ENCODE measurements at places on chromosomes 2 and 18.

DNA sequence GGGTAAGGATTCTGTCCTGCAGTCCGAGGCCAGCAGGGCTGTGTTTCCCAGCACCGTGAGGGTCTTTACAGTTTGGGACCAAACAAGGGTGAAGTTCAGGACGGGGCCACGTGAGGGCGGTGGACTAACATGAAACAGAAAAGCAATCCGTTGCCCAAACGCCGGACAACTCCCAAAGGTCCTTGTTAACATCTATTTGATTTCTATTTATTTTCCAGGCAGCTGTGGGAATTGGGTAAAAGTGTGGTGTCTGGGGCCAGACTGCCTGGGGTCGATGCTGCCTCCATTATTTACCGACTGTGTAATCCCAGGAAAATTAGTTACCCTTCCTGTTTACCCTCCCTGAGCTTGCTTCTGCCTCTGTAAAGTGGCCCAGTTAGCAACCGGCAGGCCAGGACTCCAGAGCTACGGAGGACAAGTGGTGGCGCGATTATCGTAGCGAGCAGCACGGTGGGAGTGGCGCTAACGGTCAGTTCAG is 66.3 kb upstream of the TCF7L1 start:
- no peak for DNase-seq

GRCh38 chr2:3461801-3462492 is 57.4 kb downstream of the ADI1 start:
- no peak for DNase-seq

DNA sequence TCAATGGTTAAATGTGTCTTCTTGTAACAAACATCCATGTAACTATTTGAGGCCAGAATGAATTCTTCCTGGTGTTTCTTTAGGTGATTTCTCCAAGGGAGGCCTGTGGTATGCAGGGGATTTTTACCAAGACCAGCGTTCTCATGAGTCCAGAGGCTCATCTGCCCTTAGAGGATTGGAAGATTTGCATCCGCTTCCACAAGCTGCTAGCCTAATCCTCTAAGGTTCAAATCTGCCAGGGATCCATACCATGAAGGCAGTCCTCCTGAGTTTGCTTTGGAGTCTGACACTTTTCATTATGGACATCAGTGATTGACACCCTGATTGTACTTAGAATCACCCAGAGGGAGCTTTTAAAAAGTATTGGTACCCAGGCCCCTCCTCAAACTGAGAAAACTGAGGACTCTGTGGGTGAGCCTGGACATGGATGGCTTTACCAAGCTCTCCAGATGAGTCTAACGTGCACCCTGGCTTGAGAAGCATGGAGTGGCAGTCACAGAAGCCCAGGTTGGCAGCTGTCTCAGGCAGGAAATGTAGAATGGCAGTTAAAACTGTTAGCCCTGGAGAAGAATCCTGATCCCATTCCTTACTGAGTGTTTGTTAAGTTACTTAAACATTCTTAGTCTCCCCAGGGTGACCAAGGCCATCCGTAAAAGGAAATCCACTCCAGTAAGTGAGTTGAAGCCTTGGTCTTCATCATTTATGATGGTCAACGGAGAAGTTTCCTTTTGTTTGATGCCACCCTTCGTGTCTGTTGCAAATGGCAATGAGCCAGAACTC is 95.3 kb upstream of the RMDN2 start:
- DNase-seq = no peak

GRCh38 chr18:42901161-42901560 is 214.3 kb downstream of the RIT2 start:
- DNase-seq = no peak

GRCh38 chr2:69147841-69148533 is 135.0 kb downstream of the ANTXR1 start:
- no peak for DNase-seq

- no peak for DNase-seq
Observed at GRCh38 chr2:168230389-168230788, 17.0 kb downstream of the STK39 start.

DNA sequence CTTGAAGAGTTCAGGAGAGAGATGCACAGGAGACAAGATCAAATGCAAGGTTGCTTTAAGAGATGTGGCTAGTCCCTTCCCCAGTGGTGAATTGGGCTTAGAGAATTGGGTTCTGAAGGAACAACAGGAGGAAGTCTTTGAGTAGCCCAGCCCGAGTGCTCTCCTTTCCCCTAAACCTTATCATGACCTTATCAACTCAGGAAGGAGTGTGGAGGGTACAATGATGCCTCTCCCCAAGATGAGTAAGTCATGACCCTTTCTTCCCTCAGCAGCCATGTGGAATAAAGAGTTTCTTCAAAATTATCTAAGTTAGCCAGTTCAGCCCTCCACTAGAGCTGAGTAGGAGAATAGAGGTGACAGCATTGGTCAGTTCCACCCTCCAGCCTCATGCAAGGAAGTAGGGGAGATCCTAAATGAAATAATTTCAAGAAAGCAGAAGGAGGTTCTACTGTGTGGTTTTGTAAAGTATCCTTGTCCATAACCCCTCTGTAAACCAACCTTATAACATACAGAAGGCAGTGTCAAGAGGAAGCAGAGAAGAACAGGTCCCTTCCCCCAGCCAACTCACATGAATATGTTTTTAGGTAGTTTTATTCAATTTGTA is 88.4 kb downstream of the ARHGAP15 start:
- no peak for DNase-seq

GRCh38 chr2:120469426-120469825 is 123.5 kb downstream of the INHBB start:
- DNase-seq = no peak

DNA sequence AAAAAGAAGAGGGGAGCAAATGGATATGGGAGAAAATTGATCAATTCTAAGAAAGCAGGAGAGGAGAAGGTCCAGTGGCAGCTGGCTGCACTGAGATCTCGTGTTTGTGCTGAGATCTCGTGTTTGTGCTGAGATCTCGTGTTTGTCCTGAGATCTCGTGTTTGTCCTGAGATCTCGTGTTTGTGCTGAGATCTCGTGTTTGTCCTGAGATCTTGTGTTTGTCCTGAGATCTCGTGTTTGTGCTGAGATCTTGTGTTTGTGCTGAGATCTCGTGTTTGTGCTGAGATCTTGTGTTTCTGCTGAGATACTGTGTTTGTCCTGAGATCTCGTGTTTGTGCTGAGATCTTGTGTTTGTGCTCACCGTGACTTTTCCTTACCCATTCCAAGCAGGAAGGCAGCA is 254.4 kb downstream of the BCL2 start:
- no peak for DNase-seq

DNA sequence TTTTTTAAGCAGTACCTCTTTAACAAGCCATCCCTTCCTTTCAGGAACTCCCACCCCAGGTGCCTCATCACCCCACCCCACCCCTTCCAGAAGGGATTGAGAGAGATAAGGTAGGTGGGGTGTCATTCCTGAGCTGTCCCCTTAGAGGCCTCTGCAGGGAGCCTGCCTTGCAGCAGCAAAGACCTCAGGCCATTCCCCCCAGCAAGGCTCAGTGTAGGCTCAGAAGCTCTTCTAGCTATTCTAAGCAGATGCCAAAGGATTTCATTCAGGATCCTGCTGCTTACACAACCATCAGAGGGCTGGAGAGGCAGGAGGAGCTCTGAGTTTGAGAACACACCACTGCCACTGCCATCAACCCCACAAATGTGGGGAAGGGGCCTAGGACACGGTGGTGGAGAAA is 5.8 kb upstream of the FIGLA start:
- DNase-seq = no peak

DNA sequence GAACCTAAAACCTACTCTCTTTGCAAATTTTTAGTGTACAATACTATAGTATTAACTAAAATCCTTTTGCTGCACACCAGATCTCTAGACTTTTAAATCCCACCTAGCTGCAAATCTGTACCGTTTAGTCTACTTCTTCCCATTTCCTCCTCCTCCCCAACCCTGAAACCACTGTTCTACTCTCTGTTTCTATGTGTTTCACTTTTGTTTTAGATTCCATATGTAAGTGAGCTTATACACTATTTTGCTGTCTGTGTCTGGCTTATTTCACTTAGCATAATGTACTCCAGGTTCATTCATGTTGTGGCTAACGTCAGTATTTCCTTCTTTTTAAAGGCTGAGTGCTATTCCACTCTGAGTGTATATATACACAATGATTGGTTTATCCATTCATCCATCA is 18.4 kb upstream of the DSC2 start:
- DNase-seq = no peak

GRCh38 chr2:228197504-228197903 is 16.0 kb upstream of the SPHKAP start:
- no peak for DNase-seq

DNA sequence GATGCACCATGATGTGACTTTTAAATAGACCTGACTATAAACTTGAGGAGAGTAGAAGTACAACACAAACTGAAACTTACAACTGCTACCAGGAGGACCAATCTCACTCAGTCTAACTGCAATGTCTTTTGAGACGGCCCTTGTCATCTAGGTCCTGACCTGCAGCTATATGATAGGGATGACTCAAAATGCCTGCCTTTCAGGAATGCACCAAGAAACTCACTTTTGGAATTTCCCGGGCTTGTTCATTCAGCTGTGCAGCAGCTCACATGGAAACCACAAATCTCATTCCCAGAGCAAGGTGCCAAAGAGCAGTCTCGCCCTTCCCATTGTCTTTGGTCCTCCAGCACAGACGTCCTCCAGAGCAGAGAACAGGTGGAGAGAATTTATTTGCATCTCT is 113.7 kb downstream of the SPOPL start:
- DNase-seq = no peak

DNA sequence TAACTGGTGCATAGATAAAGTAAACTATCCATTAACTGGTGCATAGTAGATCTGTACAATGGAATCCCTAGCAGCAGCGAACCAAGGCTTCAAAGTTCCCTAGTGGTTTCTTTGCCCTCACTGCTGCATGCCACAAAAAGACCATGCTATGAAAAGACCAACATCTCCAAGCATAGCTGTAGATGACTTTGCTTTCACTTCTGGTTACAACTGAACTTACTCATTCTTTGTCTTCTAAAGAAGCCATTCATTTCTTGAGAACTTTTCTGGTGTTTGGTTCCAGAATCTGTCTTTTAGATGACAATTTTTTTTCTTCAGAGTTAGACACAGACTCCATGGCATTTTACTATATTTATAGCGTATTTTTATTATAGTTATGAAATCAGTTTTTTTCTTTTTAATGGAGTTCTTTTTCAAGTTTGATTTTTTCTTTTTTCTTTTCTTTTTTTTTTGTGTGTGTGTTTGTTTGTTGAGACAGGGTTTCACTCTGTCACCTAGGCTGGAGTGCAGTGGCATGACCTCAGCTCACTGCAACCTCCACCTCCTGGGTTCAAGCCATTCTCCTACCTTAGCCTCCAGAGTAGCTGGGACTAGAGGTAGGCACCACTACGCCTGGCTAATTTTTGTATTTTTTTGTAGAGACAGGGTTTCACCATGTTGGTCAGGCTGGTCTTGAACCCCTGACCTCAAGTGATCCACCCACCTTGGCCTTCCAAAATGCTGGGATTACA is 63.6 kb downstream of the SLC35F5 start:
- DNase-seq = no peak

GRCh38 chr18:5604778-5605177 is 61.0 kb upstream of the EPB41L3 start:
- DNase-seq = no peak
